MCF 10A (cell line): ENCODE measurements at places on chromosomes 2 and 18. TPM values are rescaled to one million over a fixed set of nuclear protein-coding genes. Genes with fewer than 3 reads are reported as not detected.

- DNase-seq: no peak
- no peaks in the 10 kb centered on the region for H3K36me3 ChIP-seq
- H3K27me3 ChIP-seq: no peaks in the 10 kb centered on the region
- no peak overlapping the region for H3K27ac ChIP-seq
- peaks cover 8% of the 10 kb centered on the region for H3K4me1 ChIP-seq
- H3K4me3 ChIP-seq: no peak overlapping the region
Measured at GRCh38 chr18:23398401-23398800, 54.7 kb upstream of the RIOK3 start.

GRCh38 chr2:120630031-120630701 lies 105.5 kb upstream of the GLI2 start:
- no peak overlapping the region for H3K27ac ChIP-seq
- H3K27me3 ChIP-seq: no peaks in the 10 kb centered on the region
- no peaks in the 10 kb centered on the region for H3K36me3 ChIP-seq
- peaks cover 21% of the 10 kb centered on the region for H3K4me1 ChIP-seq
- DNase-seq: no peak

- DNase-seq: peak; percentile 30
- H3K27me3 ChIP-seq: peaks cover 14% of the 10 kb centered on the region
- no peak overlapping the region for H3K4me3 ChIP-seq
- no peaks in the 10 kb centered on the region for H3K36me3 ChIP-seq
Measured at GRCh38 chr2:25714740-25715139, 41.4 kb upstream of the DTNB start.

GRCh38 chr2:191478799-191479679 lies 198.9 kb upstream of the NABP1 start:
- H3K4me3 ChIP-seq: no peak overlapping the region
- no peak for DNase-seq
- H3K27me3 ChIP-seq: no peaks in the 10 kb centered on the region

- H3K27ac ChIP-seq: no peak overlapping the region
- H3K4me3 ChIP-seq: no peak overlapping the region
- no peaks in the 10 kb centered on the region for H3K4me1 ChIP-seq
- no peak for DNase-seq
Measured at GRCh38 chr2:77199411-77199810, 322.8 kb downstream of the LRRTM4 start.

GRCh38 chr2:240134956-240135520 lies 1.1 kb downstream of the COPS9 start:
- H3K27me3 ChIP-seq: no peaks in the 10 kb centered on the region
- peaks cover 17% of the 10 kb centered on the region for H3K4me1 ChIP-seq
- H3K27ac ChIP-seq: peak overlapping the region; percentile 93
- H3K36me3 ChIP-seq: peaks cover 38% of the 10 kb centered on the region

DNA sequence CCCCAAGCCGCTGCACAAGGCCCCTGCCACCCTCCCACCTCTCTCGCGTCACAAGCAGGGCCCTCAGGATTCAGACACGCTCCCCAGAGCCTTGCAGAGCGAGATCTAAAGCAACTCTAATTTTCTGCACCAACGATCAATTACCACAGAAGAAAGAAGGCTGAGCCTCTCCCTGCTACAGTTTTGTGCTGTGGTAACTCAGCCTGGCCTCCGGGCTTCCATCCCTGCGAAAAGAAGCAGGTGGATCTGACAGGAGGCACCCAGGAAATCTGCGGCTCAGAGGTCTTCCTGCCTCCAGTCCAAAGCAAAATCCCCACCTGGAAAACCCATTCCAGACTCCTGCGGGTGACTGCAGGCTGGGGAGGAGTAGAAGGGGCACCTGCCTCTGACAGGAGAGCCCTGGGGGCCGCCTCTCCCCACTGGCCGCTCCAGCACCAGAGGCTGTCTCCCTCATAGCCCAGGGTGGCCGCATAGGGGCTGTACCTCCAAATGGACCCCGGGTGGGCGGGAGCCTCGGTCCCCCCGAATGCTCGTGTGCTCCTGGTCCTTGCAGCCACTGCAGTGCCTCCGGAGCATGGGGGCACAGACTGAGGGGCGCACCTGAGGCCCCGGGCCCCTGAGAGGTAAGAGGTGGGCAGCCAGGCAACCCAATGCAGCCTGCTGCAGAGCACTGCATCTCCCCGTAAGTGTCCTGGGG lies 31.0 kb downstream of the PXDN start:
- DNase-seq: no peak
- H3K4me3 ChIP-seq: no peak overlapping the region
- peaks cover 18% of the 10 kb centered on the region for H3K4me1 ChIP-seq
- no peak overlapping the region for H3K27ac ChIP-seq

DNA sequence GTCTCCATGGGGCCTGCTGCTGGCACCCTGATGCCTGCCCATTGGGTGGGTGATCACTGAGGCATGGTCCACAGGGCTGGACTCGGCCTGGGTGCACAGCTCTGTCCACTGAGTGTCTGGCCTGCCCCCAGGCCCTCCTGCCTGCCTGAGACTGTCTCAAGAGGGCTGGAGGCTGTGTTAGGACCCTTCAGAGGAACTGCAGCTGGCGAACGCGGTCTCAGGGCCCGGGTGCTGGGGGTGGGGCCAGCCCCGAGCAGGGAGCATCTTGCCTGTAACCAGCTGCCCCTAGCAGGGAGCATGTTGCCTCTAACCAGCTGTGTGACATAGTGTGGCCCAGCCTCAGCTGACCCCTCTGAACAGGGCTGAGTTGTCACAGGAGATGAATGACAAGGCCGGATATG lies 50.0 kb downstream of the TWIST2 start:
- no peak overlapping the region for H3K27ac ChIP-seq
- no peaks in the 10 kb centered on the region for H3K27me3 ChIP-seq
- no peak for DNase-seq
- H3K4me1 ChIP-seq: peaks cover 15% of the 10 kb centered on the region
- no peak overlapping the region for H3K4me3 ChIP-seq

DNA sequence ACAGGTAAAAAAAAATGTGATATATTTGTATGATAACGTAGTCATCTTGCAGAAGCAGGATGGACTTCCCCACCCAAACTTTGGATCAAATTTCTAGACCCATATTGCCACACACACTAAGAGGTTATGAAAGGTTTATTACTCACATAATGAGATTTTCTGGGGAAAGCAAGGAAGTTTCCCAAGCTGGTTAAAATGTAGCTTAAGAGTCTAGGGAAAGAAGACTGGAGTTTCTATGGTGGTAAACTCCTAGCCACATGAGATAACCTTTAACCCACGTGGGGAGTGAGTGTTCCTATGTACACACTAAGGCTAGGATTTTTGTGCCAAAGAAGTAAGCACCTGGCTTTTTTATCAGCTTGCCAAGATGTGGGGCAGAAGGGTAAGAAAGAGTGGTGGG lies 335.7 kb upstream of the UBE2E3 start:
- peak; percentile 80 for DNase-seq
- H3K27me3 ChIP-seq: no peaks in the 10 kb centered on the region
- H3K27ac ChIP-seq: no peak overlapping the region
- no peak overlapping the region for H3K4me3 ChIP-seq

GRCh38 chr2:128323555-128323931 lies 4.9 kb upstream of the HS6ST1 start:
- H3K4me3 ChIP-seq: peak overlapping the region; percentile 44
- H3K27ac ChIP-seq: no peak overlapping the region
- no peaks in the 10 kb centered on the region for H3K36me3 ChIP-seq
- H3K4me1 ChIP-seq: no peaks in the 10 kb centered on the region

- H3K4me3 ChIP-seq: no peak overlapping the region
- H3K27me3 ChIP-seq: no peaks in the 10 kb centered on the region
- no peak for DNase-seq
- no peaks in the 10 kb centered on the region for H3K4me1 ChIP-seq
- no peak overlapping the region for H3K27ac ChIP-seq
Measured at GRCh38 chr2:207423886-207424285, 105.9 kb upstream of the CREB1 start.

DNA sequence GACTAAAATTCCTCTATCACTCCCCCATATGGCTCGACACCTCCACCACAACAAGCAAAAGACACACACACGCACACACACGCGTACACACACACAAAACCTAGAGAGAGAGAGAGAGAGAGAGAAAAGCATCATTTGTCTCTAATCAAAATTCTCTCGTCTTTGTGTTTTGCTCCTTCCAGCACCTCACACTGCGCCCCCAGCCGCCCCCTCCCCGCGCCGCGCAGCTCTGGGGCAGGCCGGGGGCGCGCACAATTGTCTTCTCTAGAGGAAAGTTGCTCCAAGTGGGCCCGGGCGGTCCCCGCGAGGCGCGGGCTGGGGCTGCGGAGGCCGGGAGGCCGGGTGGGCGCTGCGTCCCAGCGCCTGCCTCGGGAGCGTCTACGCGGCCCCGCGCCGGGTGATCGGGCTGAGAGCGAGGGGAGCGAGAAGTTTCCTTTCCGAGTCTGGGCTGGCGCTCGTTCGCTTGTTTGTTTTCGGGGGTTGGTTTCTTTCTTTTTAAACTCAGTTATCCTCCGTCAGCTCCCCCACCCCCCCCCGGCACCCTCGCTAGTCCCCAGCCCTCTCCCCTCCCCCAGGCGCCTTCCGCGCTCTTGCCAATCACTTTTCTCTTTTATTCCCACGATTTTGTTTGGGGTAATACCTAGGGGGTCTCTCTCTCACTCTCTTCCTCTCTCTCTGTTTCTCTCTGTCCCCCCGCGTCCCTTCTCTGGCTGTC lies 4.1 kb downstream of the ZEB2 start:
- peaks cover 14% of the 10 kb centered on the region for H3K36me3 ChIP-seq
- DNase-seq: no peak
- H3K27me3 ChIP-seq: no peaks in the 10 kb centered on the region
- no peak overlapping the region for H3K4me3 ChIP-seq
- H3K4me1 ChIP-seq: peaks cover 31% of the 10 kb centered on the region
- H3K27ac ChIP-seq: peak overlapping the region; percentile 85

- H3K27ac ChIP-seq: no peak overlapping the region
- no peaks in the 10 kb centered on the region for H3K36me3 ChIP-seq
- H3K27me3 ChIP-seq: no peaks in the 10 kb centered on the region
- no peak for DNase-seq
- H3K4me3 ChIP-seq: no peak overlapping the region
Measured at GRCh38 chr2:46490521-46491141, 11.3 kb downstream of the TMEM247 start.

- H3K4me1 ChIP-seq: peaks cover 1% of the 10 kb centered on the region
- no peak overlapping the region for H3K27ac ChIP-seq
- H3K27me3 ChIP-seq: no peaks in the 10 kb centered on the region
Measured at GRCh38 chr18:63837590-63837989, 49.9 kb upstream of the SERPINB2 start.

GRCh38 chr2:20803226-20803682 lies 19.6 kb downstream of the LDAH start:
- H3K27me3 ChIP-seq: no peaks in the 10 kb centered on the region
- no peaks in the 10 kb centered on the region for H3K4me1 ChIP-seq
- no peak overlapping the region for H3K4me3 ChIP-seq
- no peak for DNase-seq
- H3K27ac ChIP-seq: no peak overlapping the region

DNA sequence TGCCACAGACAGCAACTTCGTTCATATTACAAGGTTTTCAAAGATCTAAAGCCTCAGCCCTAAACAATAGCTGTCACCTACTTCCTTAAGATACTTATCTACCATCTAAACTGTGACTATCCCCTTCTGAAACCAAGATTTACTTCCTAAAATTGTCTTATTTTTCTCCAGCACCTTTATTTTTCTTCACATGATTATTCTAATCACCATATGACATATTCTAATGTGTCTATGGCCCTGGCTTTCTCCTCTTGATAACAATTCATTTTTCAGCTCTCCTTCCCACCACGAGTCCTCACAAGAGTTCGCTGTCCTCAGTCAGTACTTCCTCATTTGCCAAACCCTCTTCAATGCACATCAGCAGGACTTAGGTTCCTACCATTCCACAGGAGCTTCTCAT lies 53.9 kb downstream of the RTTN start:
- no peak for DNase-seq
- no peaks in the 10 kb centered on the region for H3K27me3 ChIP-seq
- H3K36me3 ChIP-seq: no peaks in the 10 kb centered on the region
- H3K4me1 ChIP-seq: peaks cover 11% of the 10 kb centered on the region

DNA sequence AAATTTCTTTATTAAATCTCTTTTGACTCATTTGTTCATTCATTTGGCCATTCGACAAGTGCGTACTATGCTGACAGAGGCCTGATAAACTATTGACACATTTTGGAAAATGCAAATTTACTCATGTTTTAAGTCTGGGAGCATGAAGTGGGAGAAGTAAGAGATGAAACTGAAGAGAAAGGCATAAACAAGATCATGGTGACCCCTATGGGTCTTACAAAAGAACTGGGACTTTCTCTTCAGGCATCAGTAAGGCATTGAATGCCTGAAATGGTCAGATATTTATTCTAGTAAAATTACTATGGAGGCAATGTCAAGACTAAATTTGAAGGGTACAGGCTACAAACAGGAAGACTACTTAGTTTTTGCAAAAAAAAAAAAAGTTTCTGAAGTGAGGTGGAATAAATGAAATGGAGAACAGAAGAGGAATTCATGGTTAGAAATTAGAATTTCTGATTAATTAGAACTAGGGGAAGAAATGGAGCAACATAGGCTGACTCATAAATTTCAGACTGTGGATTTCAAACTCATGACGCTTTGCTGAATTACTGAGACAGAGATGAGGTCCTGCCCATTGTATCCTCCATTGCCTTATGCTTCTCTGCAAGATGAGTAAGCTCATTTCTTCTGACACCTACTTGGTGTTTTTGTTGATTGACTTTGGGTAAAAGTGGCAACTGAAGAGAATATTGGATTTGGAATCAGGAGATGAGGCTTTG lies 32.7 kb downstream of the VSNL1 start:
- H3K4me3 ChIP-seq: no peak overlapping the region
- H3K36me3 ChIP-seq: no peaks in the 10 kb centered on the region
- DNase-seq: peak; percentile 51

DNA sequence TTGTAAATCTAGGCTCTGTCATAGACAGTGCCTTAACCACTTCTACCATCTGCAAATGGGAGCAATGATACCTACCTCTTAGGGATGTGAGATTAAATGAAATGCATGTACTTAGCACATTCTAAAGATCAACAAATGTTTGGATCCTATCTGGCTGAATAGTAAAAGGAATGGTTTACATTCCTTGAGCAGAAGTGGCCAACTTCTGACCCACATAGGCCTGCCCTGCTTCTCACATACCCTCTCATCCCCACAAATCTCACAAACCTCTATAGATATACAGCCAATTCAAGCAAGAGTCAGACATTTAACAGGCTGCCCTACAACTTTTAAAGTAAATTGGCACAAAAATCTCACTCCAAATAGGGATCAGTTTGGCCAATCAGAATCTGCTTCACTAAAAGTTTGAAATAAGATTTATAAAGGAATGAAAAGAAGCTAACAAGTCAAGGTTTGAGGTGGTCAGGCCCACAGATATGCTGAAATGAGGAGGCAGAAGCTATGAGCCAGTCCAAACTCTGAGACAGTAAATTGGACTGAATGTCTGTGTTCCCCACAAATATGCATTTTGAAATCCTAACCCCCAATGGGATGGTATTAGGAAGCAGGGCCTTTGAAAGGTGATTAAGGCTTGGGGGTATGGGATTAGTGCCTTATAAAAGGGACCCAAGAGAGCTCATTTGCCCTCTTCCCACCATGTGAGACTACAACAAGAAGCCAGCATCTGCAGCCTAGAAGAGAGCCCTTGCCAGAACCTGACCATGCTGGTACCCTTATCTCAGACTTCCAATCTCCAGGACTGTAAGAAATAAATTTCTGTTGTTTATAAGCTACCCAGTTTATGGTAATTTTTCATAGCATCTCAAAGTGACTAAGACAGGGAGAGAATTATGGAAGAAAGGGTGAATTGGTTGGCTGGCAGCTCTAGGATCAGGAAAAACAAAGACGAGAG lies 227.8 kb upstream of the RBMS1 start:
- no peak overlapping the region for H3K4me3 ChIP-seq
- H3K36me3 ChIP-seq: no peaks in the 10 kb centered on the region
- H3K4me1 ChIP-seq: no peaks in the 10 kb centered on the region

Gene PSD4
- 9.6 and 13.2 TPM in 2 replicates for total RNA-seq

Gene FER1L5
- not detected in 2 replicates for total RNA-seq

Gene ANKRD30BL
- not detected in 2 replicates for total RNA-seq

Gene MYO5B
- 25.9 and 26.7 TPM in 2 replicates for total RNA-seq

Gene GALR1
- not detected in 2 replicates for total RNA-seq

Gene SLC30A3
- total RNA-seq: not detected in 2 replicates

Gene TCF23
- total RNA-seq: not detected in 2 replicates
